ENCODE measurements at places on chromosomes 1 and 21.

DNA sequence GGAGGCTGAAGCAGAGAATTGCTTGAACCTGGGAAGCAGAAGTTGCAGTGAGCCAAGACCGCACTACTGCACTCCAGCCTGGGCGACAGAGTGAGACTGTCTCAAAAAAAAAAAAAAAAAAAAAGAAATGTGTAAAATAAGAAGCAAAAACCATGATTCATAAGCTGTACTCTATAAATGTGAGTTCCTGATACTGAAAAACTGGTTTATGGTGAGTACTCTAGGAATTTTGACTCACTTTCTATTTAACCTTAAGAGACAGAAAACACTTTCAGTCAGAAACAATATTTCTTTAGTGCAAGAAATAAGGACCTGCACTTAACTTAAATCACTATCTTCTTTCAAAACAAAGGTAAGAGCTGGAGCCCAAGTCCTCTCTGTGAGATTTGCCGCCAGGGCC lies 19.9 kb upstream of the POU2F1 start:
- no peak for DNase-seq

DNA sequence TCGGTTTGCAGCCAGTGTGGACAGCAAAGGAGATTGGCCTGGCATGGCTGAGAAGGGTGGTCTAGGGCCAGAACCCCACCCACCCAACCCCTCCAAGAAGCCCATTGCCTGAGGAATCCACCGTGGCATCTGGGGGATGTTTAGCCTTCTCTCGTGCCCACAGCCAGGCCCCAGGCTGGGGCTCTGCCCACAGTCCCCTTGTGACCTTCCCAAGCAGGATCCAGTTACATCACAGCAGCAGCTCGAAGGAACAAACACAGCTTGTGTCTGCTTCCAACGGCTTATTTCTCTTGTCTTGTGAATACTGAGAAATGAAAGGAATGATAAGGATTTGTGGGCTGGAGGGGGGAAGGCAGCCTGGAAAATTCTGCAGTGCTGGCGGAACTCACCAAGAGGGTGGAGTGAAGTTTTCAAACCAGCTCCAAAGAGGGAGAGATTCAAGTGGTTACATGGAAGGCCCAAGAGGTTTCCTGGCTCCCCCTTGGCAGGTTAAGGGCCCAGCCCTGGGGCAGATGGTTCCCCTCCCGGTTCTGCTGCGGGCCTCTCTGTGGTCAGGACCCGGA lies 61.6 kb downstream of the DHRS3 start:
- no peak for DNase-seq

- peak; percentile 59 for DNase-seq
Measured at GRCh38 chr1:206469411-206469932, 804 bp upstream of the IKBKE start.

GRCh38 chr1:147177611-147178380 lies 5.5 kb upstream of the PRKAB2 start:
- DNase-seq: no peak

GRCh38 chr1:217946511-217946910 lies 315.4 kb downstream of the SPATA17 start:
- no peak for DNase-seq

DNA sequence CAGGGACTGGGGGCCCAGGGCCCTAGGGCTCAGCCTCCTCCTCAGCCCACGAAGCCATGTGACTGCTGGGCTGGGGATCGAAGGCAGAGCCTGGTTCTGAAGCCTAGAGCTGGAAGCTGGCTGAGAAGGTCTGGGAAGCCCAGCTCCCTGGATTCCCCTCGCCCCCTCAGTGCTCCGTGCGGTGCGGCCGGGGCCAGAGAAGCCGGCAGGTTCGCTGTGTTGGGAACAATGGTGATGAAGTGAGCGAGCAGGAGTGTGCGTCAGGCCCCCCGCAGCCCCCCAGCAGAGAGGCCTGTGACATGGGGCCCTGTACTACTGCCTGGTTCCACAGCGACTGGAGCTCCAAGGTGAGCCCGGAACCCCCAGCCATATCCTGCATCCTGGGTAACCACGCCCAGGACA lies 9.1 kb downstream of the ADAMTSL4 start:
- DNase-seq: no peak

DNA sequence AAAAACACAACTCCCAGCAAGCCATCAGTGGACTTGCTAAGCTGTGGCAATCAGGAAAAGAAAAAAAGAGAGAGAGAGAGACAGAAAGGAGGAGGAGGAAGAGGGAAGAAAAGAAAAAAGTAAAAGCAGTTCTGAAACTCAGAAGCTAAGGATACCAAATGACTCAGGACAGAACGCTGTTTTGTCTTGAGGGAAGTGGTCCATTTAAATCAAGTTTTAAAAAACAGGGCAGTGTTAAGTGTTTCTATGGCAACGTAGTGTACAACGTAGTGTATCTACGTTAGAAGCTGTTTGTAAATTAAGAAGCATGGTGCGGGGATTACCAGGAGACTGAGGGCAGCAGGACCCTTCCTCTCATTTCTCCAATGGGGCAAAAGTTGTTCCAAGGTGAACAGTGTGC lies 5.8 kb downstream of the ADORA3 start:
- no peak for DNase-seq

DNA sequence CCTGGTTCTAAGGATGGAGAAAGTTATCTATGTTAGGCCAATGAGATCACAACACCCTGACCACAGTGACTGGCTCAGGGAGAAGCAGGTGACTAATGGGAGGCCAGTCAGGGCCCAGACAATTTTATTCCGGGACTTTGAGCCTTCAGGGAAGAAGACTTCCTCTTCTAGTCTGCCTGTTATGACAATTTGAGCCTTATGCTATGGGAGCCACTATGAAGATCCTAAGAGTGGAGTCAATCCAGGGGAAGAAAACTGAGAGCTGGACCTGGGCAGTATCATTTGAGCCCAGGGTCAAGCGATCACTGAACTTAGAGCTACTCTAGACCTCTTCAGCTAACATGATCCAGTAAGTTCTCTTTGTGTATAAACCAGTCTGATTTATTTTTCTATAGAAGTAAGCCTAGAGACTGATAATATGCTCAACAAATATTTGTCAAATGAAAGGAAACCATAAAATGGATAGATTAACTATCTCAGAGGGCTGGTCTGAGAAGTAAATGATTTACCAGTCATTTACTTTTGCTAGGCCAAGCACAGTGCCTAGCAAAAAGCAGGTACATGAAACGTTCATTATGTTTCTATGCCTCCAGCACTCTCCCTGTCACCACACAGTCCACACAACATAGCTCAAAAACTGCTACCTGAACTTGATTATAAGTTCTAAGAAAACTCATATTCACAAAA lies 4.2 kb upstream of the C1orf141 start:
- DNase-seq: no peak

- DNase-seq: no peak
Measured at GRCh38 chr1:11046625-11047365, at the start of gene MASP2. Gene MASP2, minus strand, starts transcription at chr1:11047239. Its CDS starts 32 bp downstream, at chr1:11047207.

DNA sequence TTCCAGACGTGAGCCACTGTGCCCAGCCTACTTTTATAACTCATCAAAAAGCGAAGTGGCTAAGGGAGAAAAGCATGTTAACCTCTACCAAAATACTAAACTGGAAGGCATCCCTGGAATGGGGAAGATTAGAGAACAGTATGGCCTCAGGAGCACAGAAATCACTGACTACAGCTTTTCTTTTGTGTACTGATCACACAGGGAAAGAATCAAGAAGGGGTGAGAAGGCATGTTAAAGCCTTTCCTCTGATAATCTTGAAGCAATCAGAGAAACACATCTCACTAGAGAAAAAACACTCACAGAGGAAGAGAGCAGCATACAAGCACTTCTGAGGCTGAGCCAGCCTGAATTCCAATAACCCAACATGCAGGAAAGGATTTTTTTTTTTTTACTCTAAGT lies 10.7 kb downstream of the PCAT6 start:
- DNase-seq: no peak

Measured in activated CD8-positive, alpha-beta T cell treated with anti-CD3 and anti-CD28 coated beads, Interleukin-2, amount 10 ng/mL, durations not matched to agents 7 days and 5 days (primary cell).